ENCODE measurements at places on chromosomes 5 and 9.

GRCh38 chr5:62154758-62155157 is 151.2 kb upstream of the KIF2A start:
- DNase-seq = no peak

GRCh38 chr9:105890046-105890822 is 195.9 kb downstream of the TMEM38B start:
- DNase-seq = no peak

- DNase-seq = no peak
These were observed 301.8 kb upstream of the TRPC7 start for GRCh38 chr5:136666970-136667620.

- DNase-seq = no peak
These were observed 11.6 kb upstream of the NKD2 start for GRCh38 chr5:997001-997474.

- DNase-seq = no peak
These were observed 24.8 kb downstream of the RANBP3L start for GRCh38 chr5:36276864-36277263.

DNA sequence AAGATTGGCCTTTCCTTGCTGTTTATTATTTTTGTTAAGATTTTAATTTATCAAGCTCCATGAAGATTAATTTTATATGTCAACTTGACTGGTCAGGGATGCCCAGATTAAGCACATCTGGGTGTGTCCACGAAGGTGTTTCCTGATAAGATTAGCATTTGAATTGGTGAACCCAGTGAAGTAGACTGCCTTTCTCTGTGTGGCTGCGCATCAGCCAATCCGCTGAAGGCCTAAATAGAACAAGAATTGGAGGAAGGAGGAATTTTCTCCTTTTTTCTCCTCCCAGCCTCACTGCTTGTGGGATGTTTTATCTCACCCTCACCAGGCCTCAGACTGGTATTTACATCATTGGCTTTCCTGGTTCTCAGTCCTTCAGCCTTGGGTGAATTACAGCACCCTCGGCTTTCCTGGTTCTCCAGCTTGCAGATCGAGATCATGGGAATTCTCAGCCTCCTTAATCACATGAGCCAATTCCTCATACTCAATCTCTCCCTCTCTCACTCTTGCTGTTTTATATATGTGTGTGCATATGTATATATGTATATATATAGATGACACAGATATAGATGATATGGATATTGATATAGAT is 135.4 kb upstream of the SPEF2 start:
- no peak for DNase-seq

- no peak for DNase-seq
These were observed 88.6 kb downstream of the KCNN2 start for GRCh38 chr5:114450437-114450836.

DNA sequence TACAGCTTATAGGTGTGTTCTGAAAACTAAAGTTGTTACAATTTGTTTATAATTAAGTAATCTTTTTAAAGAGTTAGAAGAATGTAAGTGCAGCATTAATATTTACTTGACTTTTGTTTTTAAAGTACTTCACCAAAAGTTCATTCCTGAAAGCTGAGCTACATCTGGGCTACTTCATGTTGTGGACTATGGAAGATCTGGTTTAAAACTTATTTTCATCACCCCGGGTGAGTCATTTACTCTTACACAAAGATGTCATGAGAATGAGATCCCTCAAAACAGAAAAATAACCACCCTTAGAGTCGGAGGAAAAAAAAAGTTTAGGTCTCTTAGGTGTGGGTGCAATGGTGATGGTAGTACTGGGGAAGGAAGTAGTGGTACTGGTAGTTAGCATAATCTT is 5.1 kb downstream of the POU5F2 start:
- DNase-seq = no peak

GRCh38 chr9:121950441-121950840 is 142.7 kb downstream of the TTLL11 start:
- no peak for DNase-seq

DNA sequence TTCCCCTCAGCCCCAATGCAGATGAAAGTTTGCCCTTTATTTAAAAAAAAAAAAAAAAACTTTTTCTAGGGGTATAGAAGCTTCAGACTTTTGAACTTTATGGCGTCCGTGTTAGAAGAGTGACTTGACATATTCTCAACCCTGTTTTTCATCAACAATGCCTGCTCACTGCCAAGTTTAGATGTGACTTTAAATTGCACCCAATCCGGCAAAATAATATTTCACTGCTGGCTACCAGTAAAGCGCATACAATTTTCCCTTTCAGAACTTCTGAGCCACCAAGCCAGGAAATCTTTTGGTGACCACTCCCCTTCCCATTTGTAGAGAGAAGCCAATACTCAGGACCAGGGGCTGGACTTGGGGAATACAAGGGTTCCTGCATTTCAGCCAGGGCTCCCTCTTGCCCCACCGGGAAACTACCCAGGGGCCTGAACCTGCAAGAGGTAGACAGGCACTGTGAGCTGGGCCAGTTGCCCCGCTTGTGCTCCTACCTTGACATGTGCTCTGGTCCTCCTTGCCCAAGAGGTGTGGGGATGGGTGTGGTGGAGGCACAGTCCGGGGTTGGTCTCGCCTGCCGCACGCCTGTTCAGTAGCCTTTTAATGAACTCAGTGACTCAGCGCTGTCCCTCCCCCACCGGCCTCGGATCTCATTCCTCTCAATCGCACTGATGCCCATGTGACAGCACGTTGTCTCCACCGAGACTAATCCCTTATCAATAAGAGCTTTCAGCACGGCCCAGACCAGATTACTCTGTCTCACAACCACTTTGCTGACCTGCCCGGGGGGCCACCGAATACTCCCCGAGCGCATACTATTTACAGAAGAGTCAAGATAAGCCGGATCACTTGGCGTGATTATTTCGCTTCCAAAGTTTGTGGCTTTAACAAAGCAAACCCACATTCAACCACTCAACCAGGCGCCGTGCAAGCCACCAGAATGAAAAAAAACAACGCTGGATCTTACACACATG is 226.4 kb downstream of the DCP2 start:
- no peak for DNase-seq

DNA sequence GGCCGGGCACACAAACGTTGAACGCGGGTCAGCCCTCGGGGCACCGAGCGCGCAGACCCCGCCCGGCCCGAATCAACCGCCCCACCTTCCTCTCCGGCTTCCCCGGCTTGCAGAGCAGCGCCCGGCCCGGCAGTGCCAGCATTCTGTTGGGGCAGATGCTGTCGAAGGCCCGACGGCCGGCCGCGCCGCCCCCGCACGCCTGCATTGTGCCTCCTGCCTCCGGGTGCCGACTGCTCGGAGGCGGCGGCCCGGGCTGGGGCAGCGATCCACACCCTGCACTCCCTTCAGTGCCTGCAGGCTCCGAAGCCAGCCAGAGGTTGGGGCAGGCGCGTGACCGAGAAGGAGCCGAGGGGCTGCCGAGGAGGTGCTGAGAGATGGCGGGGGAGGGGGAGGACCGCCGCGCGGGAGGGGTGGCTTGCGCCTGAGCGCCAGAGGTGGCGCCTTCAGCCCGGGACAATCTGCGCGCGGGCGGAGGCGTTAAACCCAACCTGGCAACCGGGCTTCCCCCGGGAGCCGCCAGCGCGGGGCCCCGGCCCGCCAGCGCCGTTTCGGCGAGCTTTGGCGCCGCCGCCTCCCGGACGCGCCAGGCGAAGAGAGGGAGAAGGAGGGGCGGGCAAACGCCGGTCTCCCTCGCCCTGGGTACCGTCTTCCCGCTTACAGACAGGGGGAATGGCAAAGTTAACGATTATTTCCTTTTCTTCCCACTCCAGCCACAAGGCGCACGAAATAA is at the start of gene MCIDAS:
Gene MCIDAS (minus strand): TSS at position 382 of the 730 bp plus-strand sequence. CDS start 177 bp downstream, at position 205.
- DNase-seq = no peak

GRCh38 chr9:128685636-128686489 is 3.2 kb upstream of the SET start:
- DNase-seq = no peak

GRCh38 chr9:87350915-87351314 is 146.8 kb upstream of the DAPK1 start:
- no peak for DNase-seq

DNA sequence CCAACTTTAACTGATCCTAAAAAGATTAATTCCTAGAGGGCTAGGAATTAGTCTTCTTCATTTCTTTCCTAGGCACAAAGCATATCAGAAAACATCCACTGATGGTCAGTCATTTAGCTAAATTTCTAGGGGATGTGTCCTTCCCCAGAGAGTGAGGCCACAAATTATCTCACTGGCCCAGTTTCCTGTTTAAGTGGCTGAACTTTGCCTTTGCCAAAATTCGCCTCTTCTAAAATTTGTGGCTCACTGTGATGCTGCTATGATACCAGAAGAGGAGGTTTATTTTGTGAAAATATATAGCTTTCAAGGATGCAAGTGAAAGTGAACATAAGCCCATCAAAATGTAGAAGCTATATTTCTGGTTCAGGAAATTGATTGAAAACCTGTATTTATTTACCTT is 98.1 kb upstream of the FER start:
- no peak for DNase-seq

DNA sequence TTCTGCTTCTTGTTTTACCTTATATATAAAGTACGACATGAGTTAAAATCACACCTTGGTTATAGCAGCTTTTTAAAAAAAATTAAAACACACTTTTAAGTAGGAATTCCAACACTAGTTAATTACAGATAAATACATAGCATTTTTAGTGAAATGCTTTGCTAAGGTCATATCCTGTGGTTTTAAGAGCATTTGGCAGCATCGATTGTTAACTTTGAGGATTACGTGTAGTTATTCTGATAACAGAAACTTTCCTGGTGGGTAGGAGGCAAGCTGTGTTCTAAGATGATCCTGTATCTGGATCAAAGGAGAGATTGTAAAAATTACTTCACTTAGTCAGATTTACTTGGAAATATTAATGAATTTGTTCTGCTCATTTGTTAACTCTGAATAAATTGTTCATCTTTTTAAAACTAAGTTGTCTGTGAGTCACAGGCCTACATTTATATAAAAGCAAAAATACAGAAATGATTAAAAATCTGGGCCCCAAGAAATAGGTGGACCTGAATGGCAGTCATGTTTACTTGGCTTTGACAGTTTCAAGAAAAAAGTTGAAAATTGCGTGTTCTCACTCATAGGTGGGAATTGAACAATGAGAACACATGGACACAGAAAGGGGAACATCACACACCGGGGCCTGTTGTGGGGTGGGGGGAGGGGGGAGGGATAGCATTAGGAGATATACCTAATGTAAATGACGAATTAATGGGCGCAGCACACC is 58.3 kb downstream of the TRIO start:
- no peak for DNase-seq

- no peak for DNase-seq
These were observed 226.0 kb upstream of the PTGER4 start for GRCh38 chr5:40453689-40454088.

GRCh38 chr5:171785517-171785916 is at the start of gene SMIM23:
Gene SMIM23 (plus strand): TSS chr5:171785817. CDS start chr5:171785872, 55 bp downstream.
- no peak for DNase-seq

- no peak for DNase-seq
These were observed 75.9 kb downstream of the IRX2 start for GRCh38 chr5:2675548-2675947.

DNA sequence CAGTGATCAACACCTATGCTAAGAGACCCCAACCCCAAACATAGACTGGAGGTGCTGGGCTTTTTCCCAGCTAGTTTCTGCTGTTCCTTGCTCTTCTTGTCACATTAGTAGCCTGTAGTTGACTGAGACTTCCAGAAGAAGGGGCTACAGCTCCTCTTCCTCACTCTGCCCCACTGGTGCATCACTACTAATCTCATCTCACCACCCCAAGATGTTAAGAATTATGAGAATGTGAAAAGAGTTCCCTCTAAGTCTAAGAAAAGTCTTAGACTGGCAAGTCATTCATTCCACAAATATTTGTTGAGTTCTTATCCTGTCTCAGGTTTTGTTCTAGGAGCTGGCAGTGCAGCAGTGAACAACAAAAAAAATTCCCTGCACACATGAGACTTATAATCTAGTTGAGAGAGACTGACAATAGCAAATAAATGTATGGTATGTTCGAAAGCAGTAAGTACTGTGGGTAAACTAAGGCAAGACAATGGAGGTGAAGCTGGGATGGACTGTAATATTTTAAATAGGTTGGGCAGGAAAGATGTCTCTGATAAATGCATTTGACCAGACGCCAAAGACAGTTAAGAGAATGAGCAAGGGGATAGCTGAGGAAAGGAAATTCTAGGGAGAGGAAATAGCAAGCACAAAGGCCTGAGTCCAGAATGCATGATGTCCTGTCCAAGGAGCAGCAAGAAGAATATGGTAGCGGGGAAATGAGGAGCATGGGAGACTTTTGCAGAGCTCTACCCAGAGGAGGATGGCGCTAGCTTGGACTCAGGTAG is 92.3 kb downstream of the PTCD2 start:
- no peak for DNase-seq
